ENCODE measurements at places on chromosomes 12 and 14.

- DNase-seq, result no peak
Measured at GRCh38 chr14:79540394-79540793, 670.9 kb downstream of the DIO2 start.

GRCh38 chr12:68462803-68463202 lies 130.6 kb upstream of the MDM1 start:
- DNase-seq, result no peak

DNA sequence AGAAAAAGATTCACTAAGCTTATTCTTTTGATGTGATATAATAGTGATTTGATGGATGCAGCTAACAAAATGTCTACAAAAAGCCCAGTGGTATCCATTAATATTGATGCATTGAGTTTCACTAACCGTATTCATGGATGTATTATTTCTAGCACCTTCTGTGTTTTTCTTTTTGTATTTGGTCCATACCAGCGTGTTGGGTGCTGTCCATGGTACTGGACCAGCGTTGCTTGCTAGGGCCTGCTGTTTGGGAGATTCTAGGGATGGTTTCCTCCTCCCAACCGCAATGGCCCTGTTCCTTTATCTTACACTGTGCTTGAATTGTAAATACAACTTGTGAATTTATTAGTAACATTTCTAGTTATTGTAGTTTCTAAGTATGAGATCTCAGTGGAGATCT lies 31.7 kb downstream of the ANO4 start:
- DNase-seq, result peak; percentile 35

- DNase-seq, result no peak
Measured at GRCh38 chr14:103949131-103949790, 6.9 kb upstream of the RD3L start.

GRCh38 chr14:102095871-102096568 lies 9.2 kb upstream of the HSP90AA1 start:
- DNase-seq, result no peak

- DNase-seq, result no peak
Measured at GRCh38 chr14:80784820-80785219, 156.7 kb downstream of the CEP128 start.

Data from AG08395 (cell line).